ENCODE measurements at places on chromosomes 3 and 15.

DNA sequence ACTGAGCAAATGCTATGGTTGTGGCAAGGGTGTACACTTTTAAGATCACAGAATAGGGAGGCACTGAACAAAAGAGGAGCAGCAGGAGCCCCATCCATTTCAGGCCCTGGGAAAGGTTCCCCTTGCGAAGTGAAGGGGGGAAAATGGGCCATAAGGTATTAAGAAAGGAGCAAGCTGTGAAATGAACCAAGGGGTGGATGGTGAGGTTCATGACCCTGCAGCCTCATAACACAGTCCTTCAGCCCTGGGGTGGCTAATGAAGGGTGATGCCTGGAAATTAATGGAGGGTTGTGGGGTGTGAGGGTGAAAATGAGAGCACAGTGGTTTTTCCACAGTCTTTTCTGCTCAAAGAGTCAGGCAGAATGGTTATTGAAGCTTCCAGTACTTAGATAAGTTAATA is 150.1 kb downstream of the PDZRN3 start:
- DNase-seq = no peak

- DNase-seq = no peak
Observed at GRCh38 chr15:77720173-77720572, 87.5 kb upstream of the LINGO1 start.

DNA sequence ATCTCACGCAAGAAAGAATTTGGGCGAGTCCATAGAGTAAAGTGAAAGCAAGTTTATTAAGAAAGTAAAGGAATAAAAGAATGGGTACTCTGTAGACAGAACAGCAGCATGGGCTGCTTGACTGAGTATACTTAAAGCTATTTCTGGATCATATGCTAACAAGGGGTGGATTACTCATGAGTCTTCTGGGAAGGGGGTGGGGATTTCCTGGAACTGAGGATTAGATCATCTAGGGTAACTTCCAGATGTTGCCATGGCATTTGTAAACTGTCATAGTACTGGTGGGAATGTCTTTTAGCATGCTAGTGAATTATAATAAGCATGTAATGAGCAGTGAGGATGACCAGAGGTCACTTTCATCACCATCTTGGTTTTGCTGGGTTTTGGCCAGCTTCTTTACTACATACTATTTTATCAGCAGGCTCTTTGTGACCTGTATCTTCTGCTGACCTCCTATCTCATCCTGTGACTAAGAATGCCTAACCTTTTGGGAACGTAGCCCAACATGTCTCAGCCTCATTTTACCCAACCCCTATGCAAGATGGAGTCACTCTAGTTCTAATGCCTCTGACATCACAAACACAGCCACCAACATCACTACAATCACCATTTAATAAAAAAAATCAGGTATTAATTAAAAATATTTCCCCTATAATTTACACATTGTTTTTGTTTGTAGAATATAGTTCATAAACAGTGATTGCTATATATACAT is 890.7 kb upstream of the EPHA6 start:
- no peak for DNase-seq

- DNase-seq = no peak
Observed at GRCh38 chr15:88401251-88401995, 65.8 kb downstream of the MRPL46 start.

DNA sequence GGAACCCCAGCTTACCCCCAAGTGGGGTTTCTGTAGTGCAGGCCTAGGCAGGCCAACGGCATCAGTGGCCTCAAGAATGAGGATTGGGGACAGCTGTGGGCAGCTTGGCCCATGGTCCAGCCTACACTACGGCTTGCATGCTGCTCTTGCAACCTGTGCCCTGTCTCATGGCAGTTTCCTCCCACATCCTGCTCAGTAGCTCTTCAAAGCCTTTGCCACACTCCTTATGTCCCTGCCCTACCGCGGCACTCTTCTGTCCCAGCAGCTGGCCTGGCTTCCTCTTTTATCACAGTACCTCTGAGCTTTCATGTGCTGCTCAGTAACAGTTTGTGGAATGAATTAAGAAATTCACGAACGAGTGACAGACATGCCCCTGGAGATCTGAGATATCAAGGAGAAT is 431.0 kb downstream of the EPHB1 start:
- DNase-seq = no peak

GRCh38 chr3:38157595-38157994 is 7.7 kb upstream of the OXSR1 start:
- peak; percentile 5 for DNase-seq

GRCh38 chr3:184604615-184605290 is 43.2 kb downstream of the EPHB3 start:
- no peak for DNase-seq
